ENCODE measurements at places on chromosomes 5 and 9. TPM values are rescaled to one million over a fixed set of nuclear protein-coding genes. Genes with fewer than 3 reads are reported as not detected.

- no peak overlapping the region for H3K27ac ChIP-seq
- peaks cover 7% of the 10 kb centered on the region for H3K36me3 ChIP-seq
- no peak overlapping the region for H3K4me3 ChIP-seq
- H3K27me3 ChIP-seq, result no peaks in the 10 kb centered on the region
- no peak for DNase-seq
- no peaks in the 10 kb centered on the region for H3K4me1 ChIP-seq
These were observed 22.7 kb downstream of the CLTA start for GRCh38 chr9:36213387-36213786.

DNA sequence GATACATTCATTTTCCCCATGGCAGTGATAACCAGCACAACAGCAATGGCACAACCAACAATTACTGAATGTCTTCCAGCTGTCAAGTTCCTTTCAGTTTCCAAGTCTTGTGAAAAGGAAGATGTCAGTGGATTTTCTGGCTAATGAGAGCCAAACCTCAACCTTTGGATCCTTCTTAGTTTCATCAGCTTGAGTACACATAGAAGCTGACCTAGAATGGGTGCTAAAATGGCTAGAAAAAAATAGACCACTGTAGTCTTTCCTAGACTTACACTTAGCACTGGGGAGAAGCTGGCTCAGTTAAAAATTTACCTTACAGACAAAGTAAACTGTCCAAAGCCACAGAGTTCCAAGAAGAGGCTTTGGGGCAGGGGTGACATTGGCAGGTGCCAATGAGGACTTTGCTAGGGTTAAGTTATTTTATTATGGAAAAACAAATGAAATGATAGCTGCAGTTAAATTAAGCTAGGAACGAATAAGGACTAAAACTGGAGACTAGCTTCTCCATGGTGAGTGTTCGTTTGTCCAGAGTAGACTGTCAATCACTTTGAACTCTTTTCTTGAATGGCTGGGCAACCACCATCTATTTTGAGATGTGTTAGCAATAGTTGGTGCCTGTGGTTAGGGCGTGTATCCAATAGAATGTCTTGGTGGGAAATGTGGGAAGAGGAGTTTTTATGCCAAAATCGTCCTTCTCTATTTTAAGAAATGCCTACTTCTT, 25.9 kb upstream of the TXN start:
- no peaks in the 10 kb centered on the region for H3K27me3 ChIP-seq
- H3K36me3 ChIP-seq, result no peaks in the 10 kb centered on the region
- no peak overlapping the region for H3K27ac ChIP-seq
- H3K4me1 ChIP-seq, result peaks cover 40% of the 10 kb centered on the region
- DNase-seq, result peak; percentile 28

DNA sequence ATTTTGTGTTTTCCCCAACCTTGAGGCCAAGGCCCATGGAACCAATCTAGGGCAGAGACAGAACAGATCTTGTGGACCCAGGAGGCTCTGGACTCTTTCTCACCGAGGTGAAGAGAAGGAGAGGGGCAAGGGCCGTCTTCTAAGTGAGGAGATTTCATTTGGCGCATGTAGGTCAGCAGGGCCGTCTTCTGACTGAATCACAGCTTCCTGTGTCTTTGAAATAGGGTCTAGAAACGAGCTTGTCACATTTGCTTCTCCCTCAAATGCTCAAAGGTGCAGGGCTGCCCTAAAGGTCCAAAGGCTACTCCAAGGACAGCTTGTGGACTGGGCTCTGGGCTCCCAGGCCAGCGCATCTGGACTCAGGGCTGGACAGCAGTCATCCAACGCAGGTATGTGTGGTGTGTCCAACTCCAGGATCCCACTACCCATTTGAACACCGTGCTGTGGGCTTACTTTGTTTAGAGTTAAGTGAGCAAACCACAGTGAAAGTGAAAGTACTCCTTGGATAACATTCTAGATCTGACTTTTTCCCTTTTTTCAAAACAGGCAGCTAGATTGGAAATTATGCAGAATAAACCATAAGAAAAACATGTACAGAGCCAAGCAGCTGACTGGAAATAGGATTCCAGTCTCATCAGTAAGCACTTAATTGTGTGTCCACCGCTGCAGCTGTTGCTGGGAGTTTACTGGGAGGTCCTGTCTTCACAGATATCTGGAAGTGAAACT, 357.0 kb downstream of the GADD45G start:
- H3K4me1 ChIP-seq, result no peaks in the 10 kb centered on the region
- H3K4me3 ChIP-seq, result no peak overlapping the region
- no peaks in the 10 kb centered on the region for H3K36me3 ChIP-seq
- no peak for DNase-seq

DNA sequence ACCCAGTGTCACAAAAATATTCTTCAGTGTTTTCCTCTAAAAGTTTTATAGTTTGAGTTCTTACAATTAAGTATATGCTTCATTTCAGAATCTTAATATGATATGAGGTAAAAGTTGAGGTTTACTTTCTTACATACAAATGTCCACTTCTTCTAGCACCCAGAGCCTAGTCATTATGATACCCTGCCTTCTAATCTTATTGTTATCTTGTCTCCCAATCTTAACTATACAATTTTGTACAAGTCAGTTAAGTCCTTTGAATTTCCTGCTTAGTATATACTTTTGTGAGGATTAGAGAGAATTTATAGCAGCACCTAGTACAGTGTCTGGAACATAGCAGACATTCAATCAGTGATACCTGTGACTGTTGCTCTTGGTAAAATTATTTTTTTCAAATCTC, 29.3 kb downstream of the RAD50 start:
- no peaks in the 10 kb centered on the region for H3K27me3 ChIP-seq
- H3K36me3 ChIP-seq, result no peaks in the 10 kb centered on the region
- DNase-seq, result no peak
- no peaks in the 10 kb centered on the region for H3K4me1 ChIP-seq
- no peak overlapping the region for H3K27ac ChIP-seq

UQCRQ gene
- 449 TPM for total RNA-seq
